ENCODE measurements at places on chromosomes 2 and 18. TPM values are rescaled to one million over a fixed set of nuclear protein-coding genes. Genes with fewer than 3 reads are reported as not detected.

Gene GAL3ST2
- 0.95 TPM for total RNA-seq

- H3K4me1 ChIP-seq, result no peaks in the 10 kb centered on the region
- no peaks in the 10 kb centered on the region for H3K27me3 ChIP-seq
- H3K4me3 ChIP-seq, result no peak overlapping the region
Measured at GRCh38 chr2:31193806-31194205, 23.5 kb downstream of the CAPN14 start.

Gene GATA6
- not detected for total RNA-seq

DNA sequence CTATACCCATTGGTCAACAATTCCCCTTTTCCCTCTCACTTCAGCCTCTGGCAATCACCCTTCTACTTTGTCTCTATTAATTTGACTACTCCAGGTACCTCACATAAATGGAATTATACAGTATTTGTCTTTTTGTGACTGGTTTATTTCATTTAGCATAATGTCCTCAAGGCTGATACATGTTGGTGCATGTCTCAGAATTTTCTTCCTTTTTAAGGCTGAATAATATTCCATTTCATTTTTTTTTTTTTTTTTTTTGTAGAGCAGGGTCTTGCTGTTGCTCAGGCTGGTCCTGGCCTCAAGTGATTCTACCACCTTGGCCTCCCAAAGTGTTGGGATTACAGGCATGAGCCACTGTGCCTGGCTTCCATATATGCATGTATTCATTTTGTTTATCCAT is 1.9 kb downstream of the FKBP7 start:
- H3K4me3 ChIP-seq, result peak overlapping the region; percentile 21
- H3K36me3 ChIP-seq, result peaks cover 2% of the 10 kb centered on the region
- peaks cover 20% of the 10 kb centered on the region for H3K4me1 ChIP-seq

All from activated CD8-positive, alpha-beta T cell treated with anti-CD3 and anti-CD28 coated beads for 36 hours (primary cell).